ENCODE measurements at places on chromosomes 5 and 9.

GRCh38 chr9:114419796-114420195 is 32.0 kb upstream of the AKNA start:
- DNase-seq = no peak

DNA sequence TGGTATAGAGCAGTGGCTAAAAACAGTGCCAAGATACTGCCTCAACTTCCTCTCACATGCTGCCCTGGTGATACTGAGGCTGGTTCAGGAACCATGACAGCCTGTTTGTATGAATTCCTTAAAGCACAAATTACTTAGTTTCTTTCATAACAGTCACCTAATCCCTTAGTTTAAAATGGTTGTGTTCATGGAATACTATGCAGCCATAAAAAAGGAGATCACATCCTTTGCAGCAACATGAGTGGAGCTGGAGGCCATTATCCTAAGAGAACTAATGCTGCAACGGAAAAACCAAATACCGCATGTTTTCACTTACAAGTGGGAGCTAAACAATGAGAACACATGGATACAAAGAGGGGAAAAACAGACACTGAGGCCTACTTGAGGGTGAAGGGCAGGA is 21.8 kb downstream of the ZFP62 start:
- no peak for DNase-seq

DNA sequence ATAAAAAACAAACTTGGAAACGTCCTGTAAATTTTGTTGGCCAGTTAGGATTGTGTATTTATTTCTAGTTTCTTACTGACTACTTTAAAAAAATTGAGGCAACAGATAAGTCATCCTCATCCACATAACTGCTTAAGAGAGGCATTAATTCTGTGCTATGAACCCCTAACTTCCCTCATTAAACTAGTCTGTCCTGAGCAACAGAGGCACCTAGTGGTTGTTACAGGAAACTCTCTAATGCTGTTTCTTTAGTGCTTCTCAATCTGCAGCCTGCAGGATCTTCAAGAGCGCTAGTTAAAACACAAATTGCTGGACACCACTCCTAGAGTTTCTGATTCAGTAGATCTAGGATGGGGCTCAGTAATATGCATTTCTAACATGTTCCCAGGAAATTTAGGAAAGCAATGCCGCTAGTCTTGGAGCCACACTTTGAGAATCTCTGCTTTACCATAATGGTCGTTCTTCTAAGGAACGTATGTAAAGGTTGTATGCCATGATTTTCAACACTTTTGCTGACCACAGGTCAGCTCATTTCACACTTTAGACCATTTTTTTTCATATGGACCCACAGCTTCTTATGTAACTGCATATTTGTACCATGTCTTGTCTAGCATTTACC is 410.1 kb upstream of the SMARCA2 start:
- DNase-seq = peak; percentile 1

- no peak for DNase-seq
These were observed 41.6 kb upstream of the SLC36A2 start for GRCh38 chr5:151388960-151389359.

GRCh38 chr5:81856948-81857928 is 106.3 kb upstream of the SSBP2 start:
- peak; percentile 46 for DNase-seq

DNA sequence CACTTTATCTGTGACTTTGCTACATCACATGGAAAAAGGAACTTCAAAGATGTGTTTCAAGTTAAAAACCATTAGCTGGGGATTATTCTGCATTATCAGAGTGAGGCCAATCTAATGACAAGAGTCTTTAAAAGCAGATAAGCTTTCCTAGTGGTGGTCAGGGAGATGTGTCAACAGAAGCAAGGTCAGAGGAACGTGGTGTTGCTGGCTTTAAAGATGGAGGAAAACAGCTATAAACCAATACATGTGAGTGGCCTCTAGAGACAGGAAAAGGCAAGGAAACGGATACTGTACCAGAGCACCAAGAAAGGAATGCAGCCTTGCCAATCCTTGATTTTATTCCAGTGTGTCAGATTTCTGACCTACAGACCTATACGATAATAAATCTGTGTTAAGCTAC is 204.2 kb downstream of the TAF11L14 start:
- no peak for DNase-seq

Measured in K562 (cell line).